Stimulated activated CD4-positive, alpha-beta T cell treated with anti-CD3 and anti-CD28 coated beads, Interleukin-15, amount 100 ng/mL, for 48 hours (primary cell): ENCODE measurements at places on chromosomes 2 and 18.

DNA sequence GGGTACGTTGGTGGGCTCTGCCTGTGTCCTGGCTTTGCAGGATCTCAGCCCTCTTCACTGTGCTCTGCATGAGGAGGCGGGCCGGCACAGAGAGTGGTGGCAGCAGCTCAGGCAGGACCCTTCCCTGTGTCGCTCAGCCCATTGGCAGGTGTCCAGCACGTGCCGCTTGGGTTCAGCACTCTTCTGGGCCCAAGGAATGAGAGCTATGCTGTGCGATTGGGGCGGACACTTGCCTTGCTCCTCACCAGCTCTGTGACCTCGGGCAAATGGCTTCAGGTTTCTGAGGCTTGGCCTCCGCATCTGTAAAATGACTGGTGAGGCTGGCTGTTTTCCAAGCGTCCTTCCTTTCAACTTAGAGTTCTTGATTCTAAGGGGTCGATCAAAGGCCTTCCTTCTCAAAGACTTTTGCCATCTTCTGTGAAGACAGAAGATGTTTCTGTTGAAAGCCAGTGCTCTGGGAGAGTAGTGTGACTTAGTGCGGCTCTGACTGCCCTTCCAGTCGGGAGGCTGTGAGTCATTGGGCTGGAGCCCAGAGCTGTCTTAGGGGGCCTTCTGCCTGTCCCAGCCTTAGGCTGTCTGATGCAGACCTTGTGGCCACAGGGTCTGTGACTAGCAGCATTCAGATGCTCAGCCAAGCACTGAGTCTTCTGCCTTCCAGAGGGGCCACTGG, 35.6 kb downstream of the GLI2 start:
- DNase-seq, result no peak

GRCh38 chr2:33929467-33929866, 330.4 kb upstream of the FAM98A start:
- DNase-seq, result no peak

- DNase-seq, result no peak
Measured at GRCh38 chr2:202203348-202203747, 35.0 kb downstream of the SUMO1 start.

DNA sequence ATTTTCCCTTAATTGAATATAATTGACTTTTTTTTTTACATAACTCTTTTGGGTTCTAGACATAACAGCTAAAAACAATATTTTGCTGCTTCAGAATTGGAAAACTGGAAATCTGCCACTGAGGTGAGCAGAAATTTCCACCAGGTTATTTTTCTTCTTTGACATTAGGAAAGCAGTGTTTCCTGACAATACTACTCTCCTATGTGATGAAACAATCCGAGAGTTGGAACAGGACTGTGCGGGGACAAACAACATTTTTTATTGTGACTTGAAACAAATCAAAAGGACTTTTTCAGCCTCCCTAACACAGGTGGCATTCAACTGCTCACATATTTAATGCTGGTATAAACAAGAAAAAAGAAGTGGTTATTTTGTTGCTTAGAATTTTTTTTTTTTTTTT, 237.2 kb downstream of the RNF152 start:
- DNase-seq, result no peak

DNA sequence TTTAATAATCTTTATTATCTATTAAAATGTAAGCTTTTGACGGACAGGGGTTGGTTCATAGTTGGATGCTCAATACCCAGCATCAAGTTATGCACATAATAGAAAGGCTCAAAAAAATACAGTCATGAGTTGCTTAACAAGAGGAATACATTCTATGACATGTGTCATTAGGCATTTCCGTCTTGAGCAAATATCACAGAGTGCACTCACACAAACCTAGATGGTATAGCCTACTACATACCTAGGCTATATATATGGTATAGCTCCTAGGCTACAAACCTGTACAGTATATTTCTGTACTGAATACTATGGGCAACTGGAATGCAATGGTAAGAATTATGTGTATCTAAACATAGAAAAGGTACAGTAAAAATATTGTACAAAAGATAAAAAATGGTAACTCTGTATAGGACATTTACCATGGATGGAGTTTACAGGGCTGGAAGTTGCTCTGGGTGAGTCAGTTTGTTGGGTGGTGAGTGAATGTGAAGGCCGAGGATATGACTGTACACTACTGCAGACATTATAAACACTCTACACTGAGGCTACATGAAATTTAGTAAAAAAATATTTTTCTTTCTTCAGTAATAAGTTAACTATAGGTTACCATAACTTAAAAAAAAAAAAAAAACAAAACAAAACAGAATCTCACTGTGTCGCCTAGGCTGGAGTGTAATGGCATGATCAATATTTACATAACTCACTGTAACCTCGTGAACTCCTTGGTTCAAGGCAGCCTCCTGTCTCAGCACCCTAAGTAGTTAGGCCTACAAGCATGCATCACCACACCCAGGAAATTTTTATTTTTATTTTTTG, 201.2 kb downstream of the NBAS start:
- DNase-seq, result no peak

DNA sequence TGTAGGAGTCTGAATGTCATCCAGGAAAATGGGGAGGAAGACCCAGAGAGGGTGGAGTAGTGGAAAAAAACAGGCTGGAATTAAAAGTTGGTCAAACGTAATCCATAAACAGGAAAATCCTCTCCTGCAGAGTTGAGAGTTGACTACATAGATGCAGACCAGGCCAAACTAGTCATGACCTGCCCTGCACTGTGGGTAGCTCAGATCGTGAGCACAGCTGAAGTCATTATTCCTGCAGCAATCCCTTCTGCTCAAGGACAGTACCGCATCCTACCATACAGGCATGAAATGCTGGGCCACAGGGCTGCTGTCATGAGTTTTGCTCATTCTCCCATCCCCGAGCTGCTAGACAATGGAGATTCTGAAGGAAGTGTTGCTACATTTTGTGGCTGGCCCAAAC, 352.2 kb downstream of the EN1 start:
- no peak for DNase-seq

- DNase-seq, result no peak
Measured at GRCh38 chr2:144515696-144516410, 4.1 kb downstream of the ZEB2 start.

- DNase-seq, result no peak
Measured at GRCh38 chr2:62774555-62775366, 69.2 kb downstream of the EHBP1 start.

DNA sequence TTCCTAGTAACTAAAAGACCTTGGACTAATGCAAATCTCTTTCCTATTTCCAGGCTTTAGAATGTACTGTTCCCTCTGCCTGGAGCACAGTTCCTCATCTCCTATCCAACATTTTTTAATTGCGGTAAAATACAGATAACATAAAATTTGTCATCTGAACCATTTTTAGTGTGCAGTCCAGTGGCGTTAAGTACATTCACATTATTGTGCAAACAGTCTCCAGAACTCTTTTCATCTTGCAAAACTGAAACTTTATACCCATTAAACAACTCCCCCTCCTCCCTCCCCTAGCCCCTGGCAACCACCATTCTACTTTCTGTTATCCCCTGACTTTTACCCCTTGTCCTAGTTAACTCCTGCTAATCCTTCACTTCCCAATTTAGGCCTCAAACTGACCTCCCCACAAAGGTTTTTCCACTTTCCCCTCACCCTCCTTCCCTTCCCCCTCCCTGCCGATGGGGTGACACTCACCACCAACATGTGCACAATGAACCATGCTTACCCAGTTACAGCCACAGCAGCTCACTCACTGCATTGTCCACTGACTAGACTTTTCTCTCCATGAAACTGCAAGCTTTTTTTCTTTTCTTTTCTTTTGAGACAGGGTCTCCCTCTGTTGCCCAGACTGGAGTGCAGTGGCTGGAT, 54.8 kb downstream of the KIAA2012 start:
- no peak for DNase-seq

DNA sequence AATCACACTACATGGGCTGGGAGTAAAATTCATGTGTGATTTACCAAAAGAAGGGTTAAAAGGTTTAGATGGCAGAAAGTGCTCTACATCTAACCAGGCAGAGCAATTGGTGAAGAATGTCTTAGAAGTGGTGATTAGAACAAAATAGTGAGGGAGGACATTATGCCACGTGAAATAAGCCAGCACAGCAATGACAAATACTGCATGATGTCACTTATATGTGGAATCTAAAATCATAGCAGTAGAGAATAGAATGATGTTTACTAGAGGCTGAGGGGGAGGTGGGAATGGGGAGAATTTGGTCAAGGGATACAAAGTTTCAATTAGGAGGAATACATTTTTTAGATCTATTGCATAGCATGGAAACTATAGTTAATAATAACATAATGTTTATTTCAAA, 253.3 kb downstream of the KCNS3 start:
- DNase-seq, result no peak

DNA sequence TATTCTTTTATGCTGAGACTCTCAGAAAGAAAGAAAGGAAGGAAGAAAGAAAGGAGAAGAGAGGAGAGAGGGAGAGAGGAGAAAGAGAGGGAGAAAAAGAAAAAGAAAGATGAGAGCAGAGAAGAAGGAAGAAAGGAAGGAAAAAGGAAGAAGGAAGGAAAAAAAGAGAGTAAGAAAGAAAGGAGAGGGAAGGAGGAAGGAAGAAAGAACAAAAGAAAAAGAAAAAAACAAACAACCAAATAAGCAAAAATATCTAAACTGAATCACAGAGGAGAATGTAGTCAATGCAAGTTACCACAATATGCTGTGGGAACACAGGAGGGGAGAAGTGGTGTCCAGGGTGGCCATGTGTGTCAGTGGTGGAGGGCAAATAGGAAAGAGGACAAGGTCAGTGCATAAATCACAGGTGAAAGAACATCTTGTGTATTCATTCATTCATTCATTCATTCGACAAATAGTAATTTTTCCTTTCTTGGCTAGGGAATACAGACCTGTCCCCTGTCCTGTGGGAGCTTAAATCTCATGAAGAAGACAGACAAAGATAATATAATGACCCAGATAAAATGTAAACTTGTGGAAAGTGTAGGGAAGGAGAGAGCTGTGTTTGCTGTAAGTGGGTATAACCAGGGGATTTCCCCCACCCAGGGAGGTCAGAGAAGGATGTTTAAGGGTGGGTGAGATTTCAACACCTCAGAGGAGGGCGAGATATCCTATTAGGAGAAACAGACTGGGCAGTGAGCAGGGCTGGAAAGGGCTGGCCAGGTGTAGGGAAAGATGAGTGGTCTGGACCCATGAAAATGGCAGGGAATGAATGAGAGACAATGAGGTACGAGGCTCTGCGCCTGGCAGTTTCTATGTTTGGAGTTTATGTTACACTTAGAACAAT, 50.7 kb downstream of the IL1R2 start:
- DNase-seq, result no peak

GRCh38 chr2:48227617-48228344, 302.2 kb upstream of the STON1 start:
- no peak for DNase-seq

- DNase-seq, result no peak
Measured at GRCh38 chr2:63049970-63050333, 678 bp upstream of the OTX1 start.

GRCh38 chr2:148913492-148913891, 38.5 kb downstream of the KIF5C start:
- no peak for DNase-seq

DNA sequence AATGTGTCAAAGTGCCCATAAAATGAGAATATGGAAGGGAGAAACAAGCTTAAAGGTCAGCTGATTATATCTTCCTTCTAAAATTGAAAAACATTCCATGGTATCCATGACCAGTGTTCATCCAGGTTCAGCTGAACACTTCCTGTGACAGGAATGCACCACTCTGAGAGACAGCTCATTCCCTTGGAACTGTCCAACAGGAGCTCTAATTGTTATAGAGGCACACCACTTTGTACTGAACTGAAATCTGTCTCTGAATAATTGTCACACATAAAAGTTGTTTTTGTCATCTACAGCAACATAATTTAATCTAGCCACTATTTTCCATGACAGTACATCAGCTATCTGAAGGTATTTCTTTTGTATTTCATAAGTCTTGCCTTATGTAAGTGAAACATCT, 195.9 kb upstream of the ZNF804A start:
- DNase-seq, result no peak

- DNase-seq, result no peak
Measured at GRCh38 chr2:160264308-160264707, 64.2 kb upstream of the ITGB6 start.

- no peak for DNase-seq
Measured at GRCh38 chr2:176137252-176137580, 7.7 kb downstream of the HOXD8 start.

DNA sequence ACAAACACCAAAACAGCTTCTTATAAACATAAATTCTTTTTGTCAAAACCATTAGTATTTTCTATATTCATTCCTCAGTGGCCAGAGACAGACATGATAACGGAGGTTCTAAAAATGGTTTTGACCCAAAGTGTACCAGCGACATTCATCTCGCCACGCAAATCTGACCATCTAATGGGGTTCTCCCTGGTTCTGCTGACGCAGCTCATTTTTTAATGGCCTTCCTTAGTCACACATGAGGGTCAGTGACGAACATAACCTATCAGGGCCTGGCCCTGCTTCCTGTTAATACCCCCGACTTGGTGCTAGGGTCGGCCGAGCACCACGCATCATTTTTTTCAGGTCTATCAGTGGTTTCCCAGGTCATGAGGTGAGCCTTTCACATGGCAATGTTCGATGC, 45.9 kb upstream of the ARL4C start:
- no peak for DNase-seq

DNA sequence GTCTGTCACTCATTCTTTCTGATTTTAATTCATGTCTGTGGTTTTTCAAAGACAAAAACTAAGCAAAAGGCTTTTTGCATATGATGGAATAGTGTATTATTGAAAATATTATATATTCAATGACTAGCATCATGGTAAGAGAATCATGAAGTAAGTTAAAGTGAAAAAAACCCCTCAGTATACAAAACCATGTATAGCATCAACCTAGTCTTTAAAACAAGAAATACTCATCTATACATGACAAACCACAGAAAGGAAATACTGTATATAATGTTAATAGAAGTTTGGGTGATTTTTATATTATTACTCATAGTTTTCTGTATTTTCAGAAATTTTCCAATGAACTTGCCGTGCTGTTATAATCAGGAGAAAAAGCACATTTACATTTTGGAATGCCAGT, 38.0 kb upstream of the ODC1 start:
- DNase-seq, result no peak

- DNase-seq, result no peak
Measured at GRCh38 chr2:231701456-231702373, 6.6 kb upstream of the PTMA start.

GRCh38 chr2:55590810-55591440, 26.5 kb downstream of the PPP4R3B start:
- DNase-seq, result no peak

DNA sequence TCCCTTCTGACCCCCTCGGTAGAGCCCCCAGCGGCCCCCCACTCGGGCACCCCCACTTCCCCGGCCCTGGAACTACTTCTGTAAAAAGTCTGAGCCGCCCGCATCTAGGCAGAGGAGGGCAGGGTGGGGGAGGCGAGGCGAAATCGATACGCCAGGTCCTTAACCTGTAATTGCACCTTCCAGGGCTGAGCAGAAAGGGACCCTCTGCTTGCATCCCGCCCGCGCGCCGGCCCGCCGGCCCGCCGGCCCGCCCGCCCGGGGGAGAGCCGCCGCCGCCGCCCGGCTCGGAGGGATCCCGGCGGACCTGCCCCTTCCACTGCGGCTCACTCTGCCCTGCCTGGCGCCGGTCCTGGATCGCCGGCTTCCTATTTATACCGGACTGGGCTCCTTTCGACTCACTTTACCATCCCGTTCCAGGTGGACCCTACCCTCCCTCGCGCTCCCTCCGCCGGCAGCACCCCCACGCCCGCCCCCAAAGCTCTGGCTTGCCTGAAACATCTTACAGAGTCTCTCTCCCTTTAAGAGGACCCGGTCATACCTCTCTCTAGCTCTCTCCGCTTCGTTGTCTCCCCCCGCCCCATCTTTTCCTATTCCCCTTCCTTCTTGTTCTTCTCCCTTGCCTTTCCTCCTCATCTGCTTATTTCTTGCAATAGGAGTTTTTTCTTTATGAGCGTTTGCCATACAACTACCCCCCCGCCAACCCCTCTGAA, 797 bp downstream of the KLHL14 start:
- DNase-seq, result no peak
